ENCODE measurements at places on chromosomes 12 and 14. TPM values are rescaled to one million over a fixed set of nuclear protein-coding genes. Genes with fewer than 3 reads are reported as not detected.

DNA sequence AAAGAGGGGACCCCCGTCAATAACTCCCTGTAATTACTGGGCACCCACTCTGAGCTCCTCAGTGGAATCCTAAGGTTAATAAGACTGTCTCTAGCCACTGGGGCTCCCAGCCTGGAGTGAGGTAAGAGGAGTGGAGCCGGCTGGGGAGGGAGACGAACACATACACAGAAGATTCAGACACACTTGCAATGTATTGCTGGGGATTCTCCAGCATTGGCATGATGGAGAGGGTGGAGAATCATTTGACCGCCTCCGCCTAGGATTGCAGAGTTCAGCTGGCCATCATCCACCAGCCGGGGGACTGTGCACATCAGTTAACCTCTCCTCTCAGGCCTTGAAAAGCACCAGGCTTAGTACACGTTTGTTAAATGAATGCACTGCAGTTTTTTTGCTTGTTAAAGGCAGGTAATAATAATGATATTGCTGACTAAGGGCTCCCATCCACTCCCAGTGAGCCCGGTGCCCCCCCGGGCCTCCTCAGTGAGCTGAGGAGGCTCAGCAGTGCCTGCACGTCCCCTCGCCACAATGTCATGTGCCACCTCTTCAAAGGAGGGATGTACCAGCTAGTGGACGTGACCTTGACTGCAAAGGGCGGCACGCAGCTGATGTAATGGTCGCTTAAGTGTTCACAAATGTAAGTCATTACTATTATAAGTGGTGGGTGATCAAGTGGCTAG, 20.3 kb upstream of the FAIM2 start:
- DNase-seq = no peak
- no peak overlapping the region for H3K4me3 ChIP-seq
- H3K27ac ChIP-seq = no peak overlapping the region
- no peaks in the 10 kb centered on the region for H3K4me1 ChIP-seq

DNA sequence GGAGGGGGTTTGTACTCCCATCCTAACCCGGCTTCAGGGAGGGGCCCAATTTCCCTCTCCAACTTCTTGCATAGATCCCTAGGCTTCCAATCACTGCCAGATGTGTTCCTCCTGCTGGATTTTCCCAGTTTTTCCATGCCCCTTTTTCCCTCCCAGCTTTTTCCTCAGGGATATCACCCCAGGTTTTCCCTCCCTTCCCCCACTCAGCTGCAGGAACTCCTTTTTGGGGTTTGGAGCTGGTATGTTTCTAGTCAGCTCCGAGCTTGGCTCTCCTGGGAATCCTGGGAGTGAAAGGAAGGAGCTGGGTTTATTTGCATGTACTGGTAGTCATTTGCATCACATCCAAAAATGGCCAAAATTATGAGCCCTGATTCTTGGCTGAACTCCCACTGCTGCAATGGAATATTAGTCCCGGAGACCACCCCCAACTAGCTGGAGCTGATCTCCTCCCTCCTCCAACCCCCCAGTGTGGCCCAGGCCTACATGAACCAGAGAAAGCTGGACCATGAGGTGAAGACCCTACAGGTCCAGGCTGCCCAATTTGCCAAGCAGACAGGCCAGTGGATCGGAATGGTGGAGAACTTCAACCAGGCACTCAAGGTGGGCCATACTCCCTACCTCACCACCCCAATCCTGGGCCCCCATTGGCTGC, 1.4 kb upstream of the RDH5 start:
- no peaks in the 10 kb centered on the region for H3K27me3 ChIP-seq
- peak overlapping the region; percentile 96 for H3K27ac ChIP-seq
- DNase-seq = no peak

- H3K4me1 ChIP-seq = no peaks in the 10 kb centered on the region
- H3K27ac ChIP-seq = no peak overlapping the region
- no peaks in the 10 kb centered on the region for H3K27me3 ChIP-seq
- no peak overlapping the region for H3K4me3 ChIP-seq
- H3K36me3 ChIP-seq = no peaks in the 10 kb centered on the region
- DNase-seq = no peak
Observed at GRCh38 chr12:75665216-75665615, 153.8 kb upstream of the KRR1 start.

- peak overlapping the region; percentile 67 for H3K4me3 ChIP-seq
- H3K4me1 ChIP-seq = no peaks in the 10 kb centered on the region
- DNase-seq = peak; percentile 49
- no peaks in the 10 kb centered on the region for H3K27me3 ChIP-seq
- no peaks in the 10 kb centered on the region for H3K36me3 ChIP-seq
Observed at GRCh38 chr12:57128519-57129247, 400 bp downstream of the LRP1 start.

DNA sequence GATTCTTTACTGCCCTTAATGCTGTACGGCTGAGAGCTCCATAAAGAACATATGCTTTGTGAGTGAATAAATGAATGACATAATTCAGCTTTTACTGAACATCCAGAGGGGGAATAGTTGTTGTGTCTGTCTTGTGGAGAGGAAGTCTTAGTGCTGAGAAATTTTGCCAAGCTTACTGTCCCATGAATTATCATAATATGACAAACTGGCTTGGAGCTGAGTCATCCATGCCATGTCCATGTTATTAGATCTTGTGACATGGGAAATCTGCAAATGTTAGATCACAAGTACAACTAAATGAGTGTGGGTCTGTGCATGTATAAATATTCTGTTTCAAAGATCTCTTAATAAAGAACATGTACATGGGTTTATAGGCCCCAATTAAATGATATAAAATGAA, 350.4 kb downstream of the BMP4 start:
- H3K36me3 ChIP-seq = no peaks in the 10 kb centered on the region
- peaks cover 11% of the 10 kb centered on the region for H3K4me1 ChIP-seq
- no peak overlapping the region for H3K27ac ChIP-seq
- no peak overlapping the region for H3K4me3 ChIP-seq
- H3K27me3 ChIP-seq = no peaks in the 10 kb centered on the region

- no peak overlapping the region for H3K4me3 ChIP-seq
- no peaks in the 10 kb centered on the region for H3K27me3 ChIP-seq
- no peak overlapping the region for H3K27ac ChIP-seq
- no peak for DNase-seq
- H3K36me3 ChIP-seq = no peaks in the 10 kb centered on the region
Observed at GRCh38 chr12:26748412-26748740, 84.6 kb downstream of the ITPR2 start.

DNA sequence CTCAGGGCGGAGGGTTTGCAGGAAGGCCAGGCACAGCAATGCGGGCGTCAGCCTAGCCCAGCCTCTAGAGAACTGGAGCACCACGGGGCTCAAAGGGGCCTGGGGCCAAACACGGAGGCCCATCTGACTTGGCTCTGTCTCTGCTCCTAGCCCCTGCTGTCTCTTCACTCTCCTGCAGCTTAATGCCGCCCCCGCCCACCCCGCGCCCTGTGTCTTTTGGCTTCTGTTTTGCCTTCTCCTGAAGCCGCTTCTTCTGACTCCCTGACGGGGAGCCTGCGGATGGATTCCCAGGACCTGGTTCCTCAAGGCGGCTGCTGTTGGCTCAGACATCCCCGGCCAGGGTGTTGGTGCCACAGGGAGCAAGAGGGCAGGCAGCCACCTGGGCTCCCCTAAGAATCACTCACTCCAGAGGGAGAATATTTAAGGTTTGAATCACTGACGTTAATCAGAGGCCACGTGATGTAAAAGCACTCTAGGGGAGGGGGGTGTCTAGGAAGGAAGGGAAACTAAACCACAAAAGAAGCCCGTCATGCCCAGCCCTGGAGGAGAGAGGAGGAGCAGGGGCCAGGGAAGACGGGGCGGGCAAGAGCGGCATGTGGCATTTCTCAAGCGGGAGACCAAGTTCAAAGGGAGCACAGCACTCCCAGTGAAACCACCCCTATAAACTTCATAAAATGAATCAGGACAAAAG, 36.9 kb upstream of the PRMT8 start:
- H3K4me1 ChIP-seq = no peaks in the 10 kb centered on the region
- no peaks in the 10 kb centered on the region for H3K36me3 ChIP-seq
- H3K27ac ChIP-seq = no peak overlapping the region
- no peaks in the 10 kb centered on the region for H3K27me3 ChIP-seq
- no peak for DNase-seq
- no peak overlapping the region for H3K4me3 ChIP-seq

GRCh38 chr12:93179792-93180191, 197.9 kb upstream of the NUDT4 start:
- DNase-seq = no peak
- H3K27ac ChIP-seq = no peak overlapping the region
- H3K4me3 ChIP-seq = no peak overlapping the region
- H3K4me1 ChIP-seq = peaks cover 4% of the 10 kb centered on the region
- H3K36me3 ChIP-seq = no peaks in the 10 kb centered on the region

DNA sequence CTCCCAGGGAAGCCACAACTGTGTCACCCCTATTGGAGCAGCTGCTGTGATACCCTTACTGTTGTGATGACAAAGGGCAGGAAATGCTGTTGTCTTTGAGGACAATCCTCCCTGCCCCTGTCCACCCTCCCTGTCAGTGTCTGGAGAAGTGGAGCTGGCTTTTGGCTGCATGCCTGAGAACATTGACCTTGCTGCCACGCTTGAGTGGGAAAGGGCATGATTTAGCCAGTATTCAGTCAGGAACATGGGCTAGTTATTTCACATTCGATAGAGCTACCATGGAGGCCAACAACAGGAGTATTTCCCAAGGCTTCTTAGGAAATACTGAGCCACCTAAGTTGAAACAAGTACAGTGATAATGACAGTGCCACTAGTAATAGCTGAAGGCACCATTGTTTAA, 59.4 kb downstream of the MYRFL start:
- H3K4me1 ChIP-seq = no peaks in the 10 kb centered on the region
- no peaks in the 10 kb centered on the region for H3K27me3 ChIP-seq
- no peaks in the 10 kb centered on the region for H3K36me3 ChIP-seq
- no peak overlapping the region for H3K27ac ChIP-seq

- no peaks in the 10 kb centered on the region for H3K4me1 ChIP-seq
- H3K27ac ChIP-seq = no peak overlapping the region
- H3K36me3 ChIP-seq = no peaks in the 10 kb centered on the region
- H3K27me3 ChIP-seq = no peaks in the 10 kb centered on the region
Observed at GRCh38 chr12:29960122-29960521, 176.4 kb upstream of the TMTC1 start.

GRCh38 chr12:54265364-54265812, 14.5 kb downstream of the CBX5 start:
- no peaks in the 10 kb centered on the region for H3K36me3 ChIP-seq
- no peaks in the 10 kb centered on the region for H3K27me3 ChIP-seq
- DNase-seq = no peak
- no peak overlapping the region for H3K27ac ChIP-seq

- H3K4me3 ChIP-seq = no peak overlapping the region
- no peak for DNase-seq
- no peaks in the 10 kb centered on the region for H3K36me3 ChIP-seq
- no peak overlapping the region for H3K27ac ChIP-seq
- H3K27me3 ChIP-seq = no peaks in the 10 kb centered on the region
Observed at GRCh38 chr14:33848706-33849454, 102.0 kb downstream of the EGLN3 start.

GRCh38 chr12:68975811-68976210, 42.8 kb upstream of the CPM start:
- no peaks in the 10 kb centered on the region for H3K36me3 ChIP-seq
- no peaks in the 10 kb centered on the region for H3K4me1 ChIP-seq
- H3K27me3 ChIP-seq = no peaks in the 10 kb centered on the region
- DNase-seq = no peak
- H3K4me3 ChIP-seq = no peak overlapping the region

PLXNC1 gene
- total RNA-seq = 0.88 TPM

MORN3 gene
- not detected for total RNA-seq

PIK3C2G gene
- 27.9 TPM for total RNA-seq

DHH gene
- 2.5 TPM for total RNA-seq

CISTR gene
- total RNA-seq = not detected

CCDC77 gene
- 3.2 TPM for total RNA-seq

COPZ1 gene
- total RNA-seq = 57.8 TPM

SELPLG gene
- total RNA-seq = 7.4 TPM
